ENCODE measurements at places on chromosomes 7 and 10. TPM values are rescaled to one million over a fixed set of nuclear protein-coding genes. Genes with fewer than 3 reads are reported as not detected.
A peak's percentile ranks its signal among the peaks of the same experiment; 100 is the strongest.

MASTL gene
- polyA plus RNA-seq = 21.8 TPM

CACNA2D1 gene
- 18.0 TPM for polyA plus RNA-seq

SLC18A3 gene
- polyA plus RNA-seq = not detected

KCND2 gene
- polyA plus RNA-seq = not detected

AMZ1 gene
- polyA plus RNA-seq = 0.05 TPM

ACTR3C gene
- 0.43 TPM for polyA plus RNA-seq

ZCCHC24 gene
- 4.2 TPM for polyA plus RNA-seq

CCDC172 gene
- polyA plus RNA-seq = not detected

PRTFDC1 gene
- 34.0 TPM for polyA plus RNA-seq

PLEKHA1 gene
- 22.8 TPM for polyA plus RNA-seq

TMEM184A gene
- polyA plus RNA-seq = 14.3 TPM

- no peak for DNase-seq
Measured at GRCh38 chr7:94439893-94440381, 45.2 kb downstream of the COL1A2 start.

GRCh38 chr7:159117366-159118196 is 27.1 kb downstream of the VIPR2 start:
- DNase-seq = no peak

GRCh38 chr10:78716043-78716660 is 352.6 kb upstream of the ZMIZ1 start:
- DNase-seq = no peak

DNA sequence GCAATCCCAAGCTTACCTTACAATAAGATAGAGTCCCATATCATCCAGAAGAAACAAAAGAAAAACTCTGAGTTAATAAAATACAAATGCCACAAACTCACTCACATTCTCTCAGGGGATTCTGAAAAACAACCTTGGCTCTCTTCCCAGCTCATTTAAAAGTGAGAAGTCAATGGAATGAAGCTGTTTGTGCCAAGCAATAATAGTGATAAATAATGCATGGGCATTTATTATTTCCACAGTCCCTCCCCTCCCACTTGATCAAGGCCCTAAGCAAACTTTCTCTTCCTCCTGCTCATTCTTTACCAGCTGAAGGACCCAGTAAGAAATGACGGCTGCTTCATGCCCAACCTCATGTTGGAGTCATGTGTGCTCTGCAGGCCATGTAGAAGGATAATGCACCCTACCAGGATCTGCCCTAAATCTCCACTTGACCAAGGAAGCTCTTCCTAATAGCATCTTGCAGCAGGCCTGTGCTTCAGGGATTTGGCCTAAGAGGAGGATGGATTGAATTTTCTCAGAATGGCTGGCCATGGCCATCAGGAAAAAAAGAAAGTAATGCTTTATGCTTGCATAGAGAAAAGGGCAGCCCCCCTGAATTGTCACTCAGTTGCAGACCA is 451.3 kb downstream of the GPAM start:
- DNase-seq = no peak

GRCh38 chr10:46314071-46314470 is 27.3 kb downstream of the ANTXRL start:
- no peak for DNase-seq

GRCh38 chr7:51481421-51481820 is 164.8 kb upstream of the COBL start:
- no peak for DNase-seq

DNA sequence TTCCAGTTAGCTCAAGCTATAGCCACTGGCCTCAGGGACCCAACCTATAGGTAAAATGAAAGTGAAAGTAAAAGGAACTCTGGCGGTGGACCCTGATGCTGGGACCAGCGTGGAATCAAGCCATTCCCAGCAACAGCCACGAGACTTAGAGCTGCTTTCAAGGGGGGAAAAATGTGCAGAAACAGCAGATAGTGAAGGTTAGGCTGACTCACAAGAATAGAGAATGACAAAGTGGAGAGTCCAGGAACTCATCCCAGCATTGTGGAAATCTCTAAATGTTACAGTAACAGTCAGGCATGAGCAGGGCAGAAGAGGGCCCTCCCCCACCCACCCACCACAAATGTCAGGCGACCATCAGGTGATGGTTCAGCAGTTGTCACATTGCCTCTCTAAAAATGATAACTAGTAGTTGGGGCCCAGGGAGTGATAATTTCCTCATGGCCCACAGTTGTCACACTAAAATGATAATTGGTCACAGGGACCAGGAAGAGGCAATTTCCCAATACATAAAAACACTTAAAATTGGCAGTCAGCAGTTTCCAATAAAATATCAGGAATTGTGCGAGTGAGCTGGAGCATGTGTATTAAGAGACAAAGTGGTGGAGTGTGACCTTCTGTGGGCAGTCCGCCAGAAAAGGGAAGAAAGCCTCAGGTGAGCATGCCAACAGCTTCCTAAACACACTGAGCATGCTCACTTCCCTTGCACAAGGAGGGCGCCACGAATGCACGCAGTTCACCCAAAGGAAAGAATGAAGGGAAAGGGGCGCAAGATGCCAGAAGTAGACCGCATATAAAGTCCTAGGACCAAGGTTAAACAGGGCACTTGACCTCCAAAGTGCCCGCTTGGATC is 129.8 kb upstream of the PPP1R3A start:
- DNase-seq = peak; percentile 6

DNA sequence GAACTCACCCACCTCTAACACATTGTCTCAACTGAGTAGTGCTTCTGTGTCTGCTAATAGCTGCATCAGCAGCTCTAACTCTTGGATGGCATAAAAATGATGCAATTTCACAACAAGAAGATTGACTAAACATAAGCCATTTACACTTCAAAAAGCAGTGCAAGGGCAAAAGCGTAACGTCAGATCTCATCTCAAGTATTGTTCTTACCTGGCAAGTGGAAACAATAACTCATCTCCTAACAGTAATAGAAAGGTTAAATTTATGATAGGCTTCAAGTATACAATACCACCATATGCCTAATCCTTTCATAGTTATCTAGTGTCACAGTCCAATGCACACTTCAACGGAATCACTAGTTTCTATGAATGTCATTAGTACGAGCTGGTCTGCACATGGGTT is 14.8 kb downstream of the TPK1 start:
- DNase-seq = no peak

GRCh38 chr10:92156874-92157773 is 133.8 kb downstream of the CPEB3 start:
- DNase-seq = no peak

GRCh38 chr10:11678074-11678793 is 63.9 kb upstream of the ECHDC3 start:
- DNase-seq = no peak

DNA sequence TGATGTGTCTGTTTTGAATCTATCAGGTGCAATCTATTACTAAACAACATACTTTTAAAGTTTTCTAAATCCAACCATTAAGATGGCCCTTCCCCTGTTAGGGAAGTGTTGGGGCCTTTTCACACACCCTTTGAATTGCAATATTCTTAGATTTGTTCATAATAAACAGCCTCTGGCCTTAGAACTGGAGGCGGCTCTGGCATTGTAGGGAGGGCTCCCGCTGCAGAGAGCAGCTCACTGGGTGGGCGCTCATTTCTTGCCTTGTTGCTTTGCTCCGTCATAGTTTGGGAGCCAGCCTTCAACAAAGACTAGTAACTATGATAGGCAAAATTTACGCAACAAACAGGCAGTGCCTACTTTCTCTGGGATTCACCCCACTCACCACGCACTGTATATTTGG is 4.2 kb upstream of the HOXA10 start:
- no peak for DNase-seq

DNA sequence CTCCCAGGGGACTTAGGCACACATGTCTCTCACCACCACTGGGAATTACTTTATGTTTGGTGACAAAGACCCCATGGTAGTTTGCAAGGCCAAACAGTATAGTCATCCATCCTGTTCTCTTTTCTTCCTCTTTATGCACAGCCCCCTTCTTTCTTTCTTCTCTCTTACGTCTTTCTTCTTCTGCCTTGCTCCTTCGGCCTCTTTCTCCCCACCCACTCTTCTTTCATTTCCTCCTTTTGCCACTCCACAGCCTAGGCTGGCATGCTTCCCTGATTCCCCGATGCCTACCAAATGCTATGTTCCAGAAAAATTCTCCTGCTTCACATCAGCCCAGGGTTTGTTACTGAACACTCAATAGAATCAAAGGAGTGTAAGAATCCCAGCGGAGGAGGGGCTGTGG is 62.4 kb upstream of the MKLN1 start:
- DNase-seq = no peak

DNA sequence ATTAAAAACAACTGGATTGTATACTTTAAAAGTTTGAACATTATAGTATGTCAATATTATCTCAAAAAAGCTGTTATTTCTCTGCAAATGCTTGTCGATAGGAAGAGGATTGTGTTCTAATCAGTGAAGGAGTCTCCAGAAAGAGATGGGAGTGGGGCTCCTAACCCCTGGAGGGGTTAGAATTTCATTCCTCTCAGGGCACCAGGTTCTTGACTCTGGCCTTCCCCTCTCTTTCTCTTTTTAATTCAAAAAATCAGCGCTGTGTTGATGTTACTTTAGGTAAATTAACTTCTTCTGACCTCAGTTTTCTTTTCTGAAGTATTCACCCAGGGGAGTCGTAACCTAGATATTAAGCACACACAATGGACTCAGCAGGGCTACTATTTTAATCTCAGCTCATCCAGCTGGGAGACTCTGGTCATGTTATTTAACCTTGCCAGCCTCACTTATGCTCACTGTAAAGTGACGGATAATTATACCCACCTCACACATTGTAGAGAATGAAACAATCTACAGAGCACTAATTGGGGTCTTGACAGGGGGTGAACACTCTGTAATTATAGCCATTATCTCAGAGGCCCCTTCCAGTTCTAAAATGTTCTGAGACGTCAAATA is 59.4 kb downstream of the GCC1 start:
- DNase-seq = no peak

DNA sequence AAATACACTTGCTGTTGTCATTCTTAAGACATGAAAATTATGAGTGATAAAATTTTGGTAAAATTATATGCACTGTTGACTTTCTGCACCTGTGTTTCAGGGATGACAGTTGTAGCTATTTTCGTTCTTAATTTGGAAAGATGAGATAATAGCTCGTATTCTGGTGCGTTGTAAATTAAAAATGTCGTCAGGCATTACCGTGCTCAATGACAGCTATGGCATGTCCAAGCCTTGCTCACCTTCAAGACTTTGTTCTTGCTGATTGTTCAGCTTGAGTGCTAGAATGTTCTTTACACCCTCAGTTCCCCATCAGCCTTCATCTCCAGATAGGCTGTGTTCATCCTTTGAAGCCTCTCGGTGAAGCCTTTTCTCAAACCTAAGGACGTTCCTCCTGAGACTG is 21.5 kb downstream of the TRRAP start:
- DNase-seq = no peak

DNA sequence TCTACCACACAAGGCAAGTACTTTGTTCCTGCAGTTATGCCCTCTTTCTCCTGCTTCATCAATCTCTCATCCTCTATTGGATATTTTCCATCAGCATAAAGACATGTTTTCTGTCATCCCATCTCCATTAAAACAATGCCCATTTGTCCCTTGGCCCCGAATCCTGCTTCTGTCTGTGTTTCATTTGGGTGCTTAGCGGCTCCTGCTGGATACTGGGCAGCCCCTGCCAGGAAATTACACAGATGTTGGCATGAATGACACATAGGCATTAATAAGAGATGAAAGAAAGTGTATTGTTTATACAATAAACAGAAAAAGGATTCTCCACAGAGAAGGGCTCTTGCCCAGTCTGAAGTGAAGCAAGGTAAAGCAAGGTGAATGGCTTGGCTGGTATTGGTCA is 765.3 kb downstream of the REEP3 start:
- no peak for DNase-seq

- DNase-seq = no peak
Measured at GRCh38 chr7:26865094-26865388, 651 bp upstream of the SKAP2 start.

DNA sequence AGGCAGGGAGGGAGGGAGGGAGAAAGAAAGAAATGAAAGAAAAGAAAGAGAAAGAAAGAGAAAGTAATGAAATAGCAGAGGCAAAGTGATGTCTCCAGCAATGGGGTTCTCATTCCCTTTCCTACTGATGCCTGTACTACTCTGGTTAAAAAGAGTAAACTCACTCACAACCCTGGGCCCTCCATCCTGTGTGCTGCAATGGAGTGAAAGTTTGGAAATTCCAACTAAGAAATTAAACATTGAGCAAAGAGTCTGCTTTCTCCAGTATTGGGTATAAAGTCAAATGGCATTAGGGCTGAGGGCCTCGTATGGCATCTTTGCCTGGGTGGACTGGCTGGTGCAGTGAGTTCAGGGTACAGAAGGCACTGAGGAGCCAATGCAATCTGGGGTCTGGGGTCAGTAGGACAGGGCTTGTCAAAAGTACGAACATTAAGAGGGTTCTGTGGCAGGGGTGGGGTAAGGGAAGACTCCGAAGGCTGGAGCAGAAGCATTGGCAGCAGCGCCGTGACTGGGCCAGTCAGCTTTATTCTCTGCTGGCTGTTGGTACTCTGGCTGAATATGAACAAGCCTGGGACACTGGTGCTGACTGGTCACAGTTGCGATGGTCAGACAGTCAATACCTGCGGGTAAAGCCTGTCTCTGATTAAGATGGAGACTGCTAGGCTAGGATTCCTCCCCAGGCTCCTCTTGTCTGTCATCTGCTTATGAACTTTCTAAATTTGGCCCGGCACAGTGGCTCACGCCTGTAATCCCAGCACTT is 24.1 kb upstream of the TNS3 start:
- DNase-seq = no peak

DNA sequence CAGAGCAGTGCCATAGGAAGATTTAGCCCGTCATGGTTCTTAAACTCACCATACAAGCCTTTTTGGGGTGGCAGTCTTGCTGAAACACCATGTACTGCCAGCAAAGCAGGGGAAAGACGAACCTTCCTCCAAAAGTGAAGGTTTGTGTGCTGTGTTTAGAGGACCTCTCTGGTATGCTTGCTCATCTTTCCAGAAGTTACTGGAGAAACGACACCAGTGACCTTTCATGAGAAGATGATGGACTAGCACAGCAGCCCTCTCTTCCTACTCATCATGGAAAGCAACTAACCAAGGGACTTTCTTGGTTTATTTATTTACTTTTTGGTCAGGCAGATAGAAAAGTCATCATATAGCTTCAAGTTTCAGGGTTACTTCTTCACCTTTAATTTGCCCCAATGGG is 247.4 kb downstream of the PTEN start:
- no peak for DNase-seq

- peak; percentile 39 for DNase-seq
Measured at GRCh38 chr10:103476046-103476768, 2.8 kb downstream of the CALHM3 start.

DNA sequence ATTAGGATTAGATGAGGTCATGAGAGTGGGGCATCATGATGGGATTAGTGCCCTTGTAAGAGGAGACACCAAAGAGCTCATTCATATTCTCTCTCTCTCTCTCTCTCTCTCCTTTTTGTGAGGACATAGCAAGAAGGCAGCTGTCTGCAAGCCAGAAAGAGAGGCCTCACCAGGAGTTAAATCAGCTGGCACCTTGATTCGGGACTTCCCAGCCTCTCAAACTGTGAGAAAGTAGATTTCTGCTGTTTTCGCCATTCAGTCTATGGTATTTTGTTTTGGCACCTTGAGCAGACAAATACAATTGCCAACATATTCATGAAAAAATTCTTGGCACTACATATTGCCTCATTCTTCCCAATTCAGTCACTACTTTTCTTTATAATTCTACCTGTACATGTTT is 20.6 kb upstream of the ATAD1 start:
- DNase-seq = no peak

GRCh38 chr7:16881844-16882243 is at the start of gene AGR3:
Gene AGR3, minus strand, starts transcription at chr7:16881983. Its CDS starts 3,365 bp downstream, at chr7:16878618.
- no peak for DNase-seq

All from A549 (cell line).